ENCODE measurements at places on chromosomes 16 and 17.

DNA sequence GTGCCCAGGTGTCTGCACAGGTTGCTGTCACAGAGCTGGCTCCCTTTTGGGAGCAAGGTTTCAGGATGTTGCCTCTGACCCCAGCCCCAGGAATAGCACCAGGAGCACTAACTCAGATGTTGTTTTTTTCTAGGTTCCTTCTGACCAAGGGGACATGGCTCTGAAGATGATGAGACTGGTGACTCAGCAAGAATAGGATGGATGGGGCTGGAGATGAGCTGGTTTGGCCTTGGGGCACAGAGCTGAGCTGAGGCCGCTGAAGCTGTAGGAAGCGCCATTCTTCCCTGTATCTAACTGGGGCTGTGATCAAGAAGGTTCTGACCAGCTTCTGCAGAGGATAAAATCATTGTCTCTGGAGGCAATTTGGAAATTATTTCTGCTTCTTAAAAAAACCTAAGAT, 28.1 kb downstream of the SCPEP1 start:
- no peak for DNase-seq

GRCh38 chr17:75808905-75809621, 24.5 kb downstream of the UNK start:
- DNase-seq: no peak

GRCh38 chr17:4533523-4534504, 21.4 kb downstream of the MYBBP1A start:
- no peak for DNase-seq

GRCh38 chr17:80388175-80388574, 26.8 kb upstream of the ENDOV start:
- DNase-seq: no peak

DNA sequence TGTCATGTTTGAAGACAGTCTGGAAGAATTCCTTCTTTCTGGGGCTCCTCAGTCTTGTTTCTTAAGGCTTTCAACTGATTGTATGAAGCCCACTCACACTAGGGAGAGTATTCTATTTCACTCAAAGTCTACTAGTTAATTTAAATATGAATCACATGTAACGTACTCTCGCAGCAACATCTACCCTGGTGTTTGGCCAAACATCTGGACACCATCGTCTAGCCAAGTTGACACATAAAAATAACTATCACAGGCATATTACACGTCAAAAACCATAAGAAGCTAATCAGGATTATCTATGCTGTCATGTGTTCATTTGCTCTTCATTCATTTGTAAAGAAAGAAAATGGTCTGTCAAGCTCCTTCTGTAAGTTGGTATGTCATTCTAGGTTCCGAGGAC, 787.4 kb downstream of the KCNJ2 start:
- DNase-seq: no peak

All from HFF-Myc (cell line).